Activated CD4-positive, alpha-beta T cell treated with anti-CD3 and anti-CD28 coated beads for 4 hours (primary cell): ENCODE measurements at places on chromosomes 1 and 21.
A peak's percentile ranks its signal among the peaks of the same experiment; 100 is the strongest.

- DNase-seq, result no peak
These were observed 233.8 kb upstream of the TMEM51 start for GRCh38 chr1:14919751-14920150.

GRCh38 chr1:192811594-192812239, 2.9 kb downstream of the RGS2 start:
- no peak for DNase-seq

- DNase-seq, result no peak
These were observed 36.0 kb downstream of the SYT6 start for GRCh38 chr1:114117654-114118053.

- no peak for DNase-seq
These were observed 47.8 kb upstream of the SRSF10 start for GRCh38 chr1:24027838-24028468.

GRCh38 chr1:222127096-222127495, 385.2 kb upstream of the DUSP10 start:
- no peak for DNase-seq

DNA sequence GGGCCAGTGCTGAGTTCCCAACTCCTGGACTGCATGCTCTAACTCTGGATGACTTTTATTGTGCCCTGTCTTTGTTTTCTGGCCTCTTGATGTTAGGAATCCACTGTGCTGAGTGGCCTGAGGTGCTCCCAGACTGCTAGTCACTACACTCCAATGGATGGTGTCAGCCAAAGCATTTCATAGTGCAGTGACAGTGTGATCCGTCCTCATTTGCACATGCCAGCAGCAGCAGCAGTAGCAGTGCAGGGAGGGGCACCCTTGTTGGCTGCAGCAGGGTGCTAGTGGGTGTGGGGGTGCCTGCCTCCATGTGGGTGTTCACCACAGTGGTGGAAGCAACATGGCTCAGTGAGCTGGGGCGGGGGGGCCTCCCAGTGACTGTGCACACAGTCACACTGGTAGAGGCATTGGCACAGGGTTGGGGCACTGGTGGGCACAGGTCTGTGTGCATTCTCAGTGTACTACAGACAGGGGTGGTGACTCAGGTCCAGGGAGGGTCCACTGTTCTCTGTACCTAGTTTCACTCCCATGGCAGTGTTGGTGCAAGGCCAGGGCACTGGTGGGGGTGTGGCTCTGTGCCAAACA, 214.0 kb downstream of the ZC3H11B start:
- no peak for DNase-seq

GRCh38 chr1:214363386-214363785, 82.4 kb downstream of the SMYD2 start:
- DNase-seq, result no peak

GRCh38 chr1:62962901-62963776, 179.2 kb downstream of the ATG4C start:
- DNase-seq, result no peak

- no peak for DNase-seq
These were observed 21.0 kb downstream of the NKAIN1 start for GRCh38 chr1:31218705-31219104.

GRCh38 chr1:211133393-211133835, 534 bp downstream of the KCNH1 start:
- peak; percentile 11 for DNase-seq

DNA sequence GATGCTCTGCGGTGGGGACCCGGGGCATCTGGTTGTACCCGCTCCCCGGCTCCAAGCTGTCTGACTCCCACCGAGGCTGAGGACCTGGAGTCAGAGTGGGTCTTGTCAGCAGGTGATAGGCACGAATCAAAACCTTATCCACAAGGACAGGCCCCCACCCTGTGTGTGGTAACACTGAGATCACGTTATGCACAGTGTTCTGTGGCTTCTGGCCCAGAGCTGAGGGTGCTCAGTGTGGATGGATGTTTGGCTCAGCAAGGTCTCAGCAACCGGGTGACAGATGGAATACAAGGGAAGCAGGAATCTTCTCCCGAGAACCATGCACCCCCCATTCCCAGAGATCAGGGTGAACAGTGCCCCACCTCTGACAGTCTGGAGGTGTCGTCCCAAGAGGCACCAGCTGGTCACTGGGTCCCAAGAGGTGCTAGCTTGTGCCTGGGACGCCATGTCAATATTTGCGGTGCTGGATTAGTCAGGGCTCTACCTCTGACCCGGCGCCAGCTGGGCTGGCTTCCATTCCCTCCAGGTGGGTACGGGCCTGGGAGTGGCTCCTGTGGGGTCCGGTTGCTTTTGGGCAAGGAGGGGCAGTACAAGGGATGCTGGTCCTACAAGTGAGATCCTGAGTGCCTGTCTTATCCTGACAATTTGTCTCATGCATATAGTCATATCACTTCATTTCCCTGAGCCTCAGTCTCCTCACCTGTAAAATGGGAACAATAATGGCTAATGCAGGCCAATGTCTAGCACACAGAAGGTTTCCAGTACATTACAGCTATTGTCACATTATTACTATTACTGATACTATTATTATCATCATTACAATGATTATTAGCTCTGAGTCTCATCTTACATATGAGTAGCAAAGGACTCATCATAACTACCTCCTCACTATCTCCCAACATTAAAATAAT, 957 bp downstream of the CAPN9 start:
- no peak for DNase-seq

DNA sequence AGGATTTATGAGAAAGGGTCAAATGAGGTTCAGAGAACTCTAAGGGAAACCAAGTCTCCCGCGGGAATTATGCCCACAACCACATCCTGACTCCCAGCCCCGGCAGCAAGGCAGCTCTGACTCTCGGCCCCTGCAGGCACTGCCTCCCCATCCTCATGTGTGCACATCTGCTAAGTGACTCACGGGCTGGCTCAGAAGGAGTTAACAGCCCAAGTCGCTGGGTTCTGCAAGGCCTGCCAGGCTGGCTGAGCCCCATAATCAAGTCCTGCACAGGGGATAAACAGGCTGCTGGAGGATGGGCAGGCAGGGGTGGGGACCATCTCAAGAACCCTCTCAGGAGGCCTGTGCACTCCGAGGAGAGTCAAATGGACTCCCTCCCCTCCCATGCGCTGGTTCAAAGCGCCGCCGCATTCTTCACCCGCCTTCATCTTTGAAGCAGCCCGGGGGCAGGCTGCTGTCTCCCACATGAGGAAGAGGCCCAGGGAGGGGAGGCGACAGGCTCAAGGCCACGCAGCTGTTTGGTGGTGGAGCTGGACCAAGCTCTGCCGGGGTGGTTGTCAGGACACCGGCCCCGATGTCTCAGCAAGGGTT, 344.3 kb downstream of the MATN1 start:
- DNase-seq, result no peak

- DNase-seq, result no peak
These were observed 308.8 kb downstream of the NPHP4 start for GRCh38 chr1:5683446-5683845.

DNA sequence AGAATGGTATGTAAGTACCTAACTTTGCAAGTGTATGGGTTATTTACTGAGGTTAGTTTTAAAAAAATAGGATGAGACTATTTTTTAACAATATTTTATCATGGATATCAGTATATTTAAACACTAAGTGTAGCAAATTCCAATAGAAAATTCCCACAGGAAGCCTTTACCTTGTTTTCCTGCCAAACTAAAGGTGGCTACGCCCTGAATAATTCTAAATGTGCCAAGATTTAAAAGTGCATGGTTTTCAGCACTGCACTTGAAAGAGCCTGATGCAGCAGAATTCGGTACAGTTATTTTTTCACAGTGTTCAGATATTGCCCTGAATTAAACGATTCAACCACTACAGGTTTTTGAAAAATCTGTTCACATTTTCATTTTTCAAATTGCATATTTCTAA, 1622.8 kb upstream of the B3GALT2 start:
- no peak for DNase-seq

DNA sequence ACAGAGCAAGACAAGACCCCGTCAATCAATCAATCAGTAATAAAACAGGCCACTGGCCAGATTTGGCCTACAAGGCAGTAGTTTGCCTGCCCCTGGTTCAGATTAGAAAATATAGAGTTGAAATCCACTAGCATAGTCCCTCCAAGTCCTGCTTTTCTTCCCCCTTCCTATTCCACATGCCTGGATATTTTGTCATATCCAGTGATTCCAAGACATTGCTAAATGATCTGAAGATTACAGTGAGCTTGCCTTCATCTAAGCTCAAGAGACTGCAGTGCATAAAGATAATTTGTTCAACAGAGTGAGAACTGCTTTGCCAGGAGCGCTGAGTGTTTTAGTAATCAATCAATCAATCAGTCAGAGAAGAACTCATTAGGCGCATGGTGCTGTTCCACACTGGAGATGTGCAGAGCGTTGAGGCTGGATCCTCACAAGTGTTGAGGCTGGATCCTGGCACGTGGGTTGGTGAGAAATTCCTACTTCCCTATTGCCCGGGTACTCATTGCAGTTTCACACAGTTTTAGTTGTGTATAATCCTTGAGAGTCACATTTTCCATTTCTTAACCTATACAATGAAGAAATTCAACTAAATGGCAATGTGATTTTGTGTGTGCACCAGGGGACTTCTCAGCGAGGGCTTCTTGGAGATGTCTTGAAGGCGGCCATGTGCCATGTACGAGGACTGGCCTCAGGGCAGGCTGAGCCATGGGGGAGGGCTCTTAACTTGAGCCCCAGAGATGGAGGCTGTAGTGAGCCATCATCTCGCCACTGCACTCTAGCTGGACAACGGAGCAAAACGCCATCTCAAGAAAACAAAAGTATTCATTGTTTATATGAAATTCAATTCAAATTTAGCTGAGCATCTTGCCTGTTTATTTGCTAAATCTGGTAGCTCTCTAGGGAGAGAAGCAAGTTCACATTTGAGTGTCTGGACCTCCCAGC, 76.3 kb downstream of the TOMM20 start:
- DNase-seq, result no peak

DNA sequence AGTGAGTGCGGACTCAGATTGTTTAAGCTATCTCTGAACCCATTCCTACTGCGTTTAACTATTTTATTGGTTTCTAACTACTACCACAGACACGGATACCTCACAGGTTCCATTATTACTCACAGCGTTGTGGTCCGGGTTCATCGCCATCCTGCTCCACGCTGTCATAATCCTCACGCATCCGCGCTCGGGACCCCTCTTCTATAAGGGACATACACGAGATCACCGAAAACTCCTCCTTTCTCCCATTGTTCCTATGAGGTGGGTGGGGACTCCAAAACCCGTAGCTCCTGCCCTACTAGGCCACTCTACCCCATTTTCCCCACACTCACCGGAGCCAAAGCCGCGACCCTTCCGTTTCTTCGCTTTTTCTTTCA, 610 bp downstream of the RBM8A start:
- DNase-seq, result peak; percentile 49

- no peak for DNase-seq
These were observed 3.4 kb upstream of the ETS2 start for GRCh38 chr21:38802050-38803026.

DNA sequence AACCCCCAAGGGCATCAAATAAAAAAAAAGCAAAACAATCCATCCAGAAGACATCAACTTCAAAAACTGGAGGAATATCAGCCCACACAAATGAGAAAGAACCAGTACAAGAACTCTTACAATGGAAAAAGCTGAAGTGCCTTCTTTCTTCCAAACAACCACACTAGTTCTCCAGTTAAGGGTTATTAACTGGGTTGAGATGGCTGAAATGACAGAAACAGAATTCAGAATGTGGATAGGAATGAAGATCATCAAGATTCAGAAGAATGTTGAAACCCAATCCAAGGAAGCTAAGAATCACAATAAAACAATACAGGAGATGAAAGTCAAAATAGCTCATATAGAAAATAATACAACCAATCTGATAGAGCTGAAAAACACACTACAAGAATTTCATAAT, 104.5 kb downstream of the NME7 start:
- no peak for DNase-seq

DNA sequence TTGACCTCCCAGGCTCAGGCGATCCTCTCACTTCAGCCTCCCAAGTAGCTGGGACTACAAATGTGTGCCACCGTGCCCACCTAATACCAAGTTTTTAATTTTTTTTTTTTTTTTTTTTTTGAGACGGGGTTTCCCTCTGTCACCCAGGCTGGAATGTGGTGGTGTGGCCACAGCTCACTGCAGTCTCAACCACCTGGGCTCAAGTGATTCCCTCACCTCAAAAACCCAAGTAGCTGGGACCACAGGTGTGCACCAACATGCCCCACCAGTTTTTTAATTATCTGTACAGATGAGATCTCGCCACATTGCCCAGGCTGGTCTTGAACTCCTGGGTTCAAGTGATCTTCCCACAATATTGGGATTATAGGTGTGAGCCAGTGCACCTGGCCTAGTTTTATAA, 22.7 kb downstream of the PTP4A2 start:
- no peak for DNase-seq

- DNase-seq, result no peak
These were observed 3.7 kb upstream of the MROH9 start for GRCh38 chr1:170931650-170932049.

DNA sequence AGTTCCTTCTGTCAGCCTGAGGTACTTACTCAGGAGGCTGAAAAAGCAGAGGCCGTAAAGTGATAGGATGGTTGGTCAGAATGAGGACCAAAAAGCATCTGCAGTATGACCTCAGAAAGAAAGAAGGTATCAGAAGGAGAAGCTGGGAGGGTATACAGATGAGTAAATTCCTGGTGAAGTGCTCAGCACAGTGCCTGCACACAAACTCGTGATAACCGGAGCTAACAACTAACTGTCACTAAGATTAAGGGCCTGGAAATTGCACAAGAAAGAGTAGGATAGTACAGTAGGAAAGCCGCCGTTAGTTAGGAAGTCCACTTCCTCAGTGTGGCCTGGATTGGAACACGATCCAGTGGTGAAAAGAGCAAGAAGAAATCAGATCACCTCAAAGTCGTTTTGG, 62.6 kb downstream of the VPS26C start:
- no peak for DNase-seq

GRCh38 chr1:231037585-231038517, 2.2 kb downstream of the FAM89A start:
- DNase-seq, result no peak

GRCh38 chr1:14110040-14110439, 410.1 kb downstream of the PRDM2 start:
- no peak for DNase-seq

- DNase-seq, result no peak
These were observed 70.2 kb upstream of the KIF26B start for GRCh38 chr1:245084551-245084950.

DNA sequence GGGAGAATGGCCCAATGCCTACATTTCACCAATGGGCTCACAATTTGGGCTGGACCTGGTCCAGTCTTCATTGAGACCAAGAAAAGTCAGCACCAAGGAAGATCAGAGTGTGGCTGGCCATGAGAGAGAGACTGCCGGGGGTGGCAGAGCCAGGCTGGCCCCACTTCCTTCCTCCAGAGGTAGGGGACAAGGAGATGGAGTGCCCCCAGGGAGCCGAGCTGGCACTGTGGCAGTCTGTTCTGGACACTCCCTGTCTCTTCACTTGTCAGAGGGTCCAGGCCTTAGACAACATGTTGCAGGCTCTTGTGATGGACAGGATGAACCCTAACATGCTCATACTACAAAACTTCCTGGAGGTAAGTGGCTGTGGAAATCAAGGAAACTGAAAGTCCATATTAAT, 27.7 kb downstream of the INAVA start:
- no peak for DNase-seq
